Globus pallidus (tissue), 1 donor: ENCODE measurements at places on chromosomes 2 and 18.
A peak's percentile ranks its signal among the peaks of the same experiment; 100 is the strongest.

GRCh38 chr2:119760956-119761275, 1.2 kb downstream of the PTPN4 start:
- peak; percentile 31 for DNase-seq

DNA sequence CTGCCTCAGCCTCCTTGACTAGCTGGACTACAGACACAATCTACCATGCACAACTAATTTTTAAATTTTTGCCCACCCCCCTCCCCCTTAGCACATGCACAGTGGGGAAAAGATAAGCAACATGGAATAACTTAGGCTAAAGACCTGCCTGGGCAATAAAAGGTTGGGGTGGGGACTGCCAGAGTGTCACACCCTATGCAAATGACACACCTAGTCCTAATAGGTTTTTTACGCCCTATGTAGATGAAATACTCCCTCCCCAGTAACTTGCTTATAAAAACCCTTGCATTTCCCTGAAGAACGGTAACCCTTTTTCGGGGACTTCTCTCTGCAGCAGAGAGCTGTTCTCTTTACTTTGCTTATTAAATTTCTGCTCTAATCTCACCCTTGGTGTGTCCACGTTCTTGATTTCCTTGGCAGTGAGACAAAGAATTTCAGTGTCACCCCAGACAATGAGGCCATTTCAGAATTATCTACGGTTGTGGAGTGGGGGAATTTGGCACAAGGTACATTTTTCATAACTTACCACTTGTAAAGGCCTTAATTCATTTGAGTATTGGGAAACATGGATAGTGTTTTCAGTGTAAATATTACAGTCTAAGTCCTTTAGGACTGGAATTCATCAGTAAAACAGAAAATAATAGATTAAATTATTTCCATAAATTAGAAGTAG, 109.2 kb downstream of the NOL4 start:
- no peak for DNase-seq

DNA sequence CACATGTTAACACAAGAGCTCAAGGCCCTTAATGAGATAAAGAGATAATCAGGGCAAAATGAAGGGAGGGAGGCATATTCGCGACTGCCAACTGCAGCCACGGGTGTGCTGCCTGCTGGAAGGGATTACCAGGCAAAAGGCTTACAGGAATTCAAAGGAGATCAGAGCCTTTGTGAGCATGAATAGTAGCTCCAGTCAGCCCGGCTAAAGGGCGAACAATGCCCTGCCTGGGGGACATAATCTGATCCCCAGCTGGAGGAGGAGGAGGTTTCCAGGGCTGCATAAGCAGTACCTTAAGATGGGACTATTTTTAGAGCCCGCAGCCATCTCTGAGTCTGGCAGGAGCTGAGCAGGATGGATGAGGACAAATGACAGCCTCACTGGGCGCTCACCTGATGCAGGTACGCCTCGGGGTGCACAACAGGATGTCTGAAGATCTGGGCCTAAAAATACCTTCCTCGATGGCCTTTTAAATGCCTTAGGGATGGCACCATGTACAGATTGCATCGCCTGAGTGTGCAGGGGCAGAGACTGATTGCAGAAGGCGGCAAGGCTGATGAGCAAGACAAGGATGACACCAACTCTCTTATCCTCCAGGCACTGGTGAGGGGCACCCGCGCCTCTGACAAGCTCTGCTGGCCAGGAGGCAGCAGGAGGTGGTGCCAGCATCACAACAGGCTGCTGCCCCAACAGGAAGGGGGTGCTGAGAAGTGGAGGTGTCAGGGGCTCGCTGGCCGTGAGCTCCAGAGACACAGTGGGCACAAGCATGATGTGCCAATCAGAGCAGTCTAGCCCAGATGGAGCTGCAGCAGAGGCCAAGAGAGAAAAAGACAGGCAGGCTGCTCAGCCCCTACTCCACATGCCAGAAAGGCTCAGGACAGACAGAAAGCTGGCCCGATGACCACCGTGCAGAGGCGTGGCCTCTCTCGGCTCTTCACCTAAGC, 111.4 kb downstream of the EIPR1 start:
- DNase-seq = no peak

- DNase-seq = no peak
These were observed 12.7 kb downstream of the HNRNPLL start for GRCh38 chr2:38590053-38590452.

GRCh38 chr18:40346146-40346545, 1608.9 kb upstream of the PIK3C3 start:
- no peak for DNase-seq

DNA sequence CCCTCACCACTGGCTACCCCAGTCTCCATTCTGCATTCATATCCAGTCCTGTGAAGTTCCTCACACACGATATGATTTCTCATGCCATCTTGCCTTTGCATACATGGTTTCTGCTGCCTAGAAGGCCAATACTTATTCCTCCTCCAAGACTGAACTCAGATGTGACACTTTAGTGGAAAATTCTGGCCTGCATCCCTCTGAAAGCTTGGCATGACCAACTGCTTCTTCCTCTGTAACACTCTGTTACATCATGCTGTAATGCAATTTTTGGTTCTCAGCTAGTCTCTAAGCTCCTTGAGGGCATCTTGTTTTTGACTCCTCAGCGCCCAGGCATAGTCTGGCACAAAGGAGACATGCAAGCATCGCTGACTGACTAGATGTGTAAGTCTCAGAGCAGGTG, 12.6 kb downstream of the FAM161A start:
- DNase-seq = no peak

GRCh38 chr2:231611273-231612108, 18.8 kb downstream of the TEX44 start:
- DNase-seq = no peak
